ENCODE measurements at places on chromosomes 5 and 9. TPM values are rescaled to one million over a fixed set of nuclear protein-coding genes. Genes with fewer than 3 reads are reported as not detected.

Gene INSYN2B
- not detected for total RNA-seq

Gene CTSV
- total RNA-seq = 6.5 TPM

Gene IL5
- not detected for total RNA-seq

Gene FAM153A
- total RNA-seq = not detected

Gene FAM169A
- not detected for total RNA-seq

Gene ORM1
- total RNA-seq = not detected

Gene KLHL3
- total RNA-seq = 0.67 TPM

Gene LECT2
- not detected for total RNA-seq

Gene PLPP7
- not detected for total RNA-seq

Gene PDZD2
- not detected for total RNA-seq

Gene ADAMTS13
- total RNA-seq = 0.34 TPM

GRCh38 chr5:73445665-73446630 lies 2.6 kb downstream of the FOXD1 start:
- DNase-seq = no peak

- DNase-seq = no peak
Measured at GRCh38 chr5:120152472-120152871, 311.6 kb upstream of the PRR16 start.

DNA sequence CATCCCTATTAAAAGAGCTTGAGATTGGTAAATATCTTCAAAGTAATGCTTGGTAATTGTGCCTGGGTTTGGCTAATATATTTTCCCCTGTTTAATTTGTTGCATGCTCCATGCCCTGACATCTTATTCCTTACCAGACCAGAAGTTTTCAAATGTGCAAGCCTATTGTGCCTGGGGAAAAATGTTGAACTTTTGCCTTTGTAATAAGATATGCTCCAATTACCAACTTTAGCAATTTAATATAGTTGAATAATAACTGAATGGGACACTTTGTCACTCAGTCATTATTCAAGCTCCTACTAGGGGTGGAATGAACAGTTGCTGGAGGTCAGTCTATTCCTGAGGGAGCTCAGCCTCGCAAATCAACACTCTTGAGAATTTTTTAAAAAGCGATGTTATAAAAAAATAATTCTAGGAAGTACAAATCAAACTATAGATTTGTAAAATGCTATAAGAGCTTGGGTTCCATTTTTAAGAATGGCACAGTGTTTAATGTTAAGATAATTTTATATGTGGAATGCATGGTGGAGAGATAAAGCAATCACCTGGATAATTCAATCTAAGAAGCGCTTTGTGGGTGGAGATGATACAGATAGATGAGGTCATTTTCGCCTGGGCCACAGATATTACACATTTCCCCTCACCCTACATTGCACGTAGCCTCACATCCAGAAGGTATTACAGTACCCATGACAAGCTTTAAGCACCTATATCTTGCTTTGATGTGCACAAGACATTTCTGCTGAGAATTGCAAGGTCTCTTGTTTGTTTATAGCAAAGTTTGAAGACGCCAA lies 231.8 kb downstream of the PIK3R1 start:
- DNase-seq = no peak

GRCh38 chr5:142630927-142631539 lies 54.9 kb downstream of the FGF1 start:
- DNase-seq = no peak

DNA sequence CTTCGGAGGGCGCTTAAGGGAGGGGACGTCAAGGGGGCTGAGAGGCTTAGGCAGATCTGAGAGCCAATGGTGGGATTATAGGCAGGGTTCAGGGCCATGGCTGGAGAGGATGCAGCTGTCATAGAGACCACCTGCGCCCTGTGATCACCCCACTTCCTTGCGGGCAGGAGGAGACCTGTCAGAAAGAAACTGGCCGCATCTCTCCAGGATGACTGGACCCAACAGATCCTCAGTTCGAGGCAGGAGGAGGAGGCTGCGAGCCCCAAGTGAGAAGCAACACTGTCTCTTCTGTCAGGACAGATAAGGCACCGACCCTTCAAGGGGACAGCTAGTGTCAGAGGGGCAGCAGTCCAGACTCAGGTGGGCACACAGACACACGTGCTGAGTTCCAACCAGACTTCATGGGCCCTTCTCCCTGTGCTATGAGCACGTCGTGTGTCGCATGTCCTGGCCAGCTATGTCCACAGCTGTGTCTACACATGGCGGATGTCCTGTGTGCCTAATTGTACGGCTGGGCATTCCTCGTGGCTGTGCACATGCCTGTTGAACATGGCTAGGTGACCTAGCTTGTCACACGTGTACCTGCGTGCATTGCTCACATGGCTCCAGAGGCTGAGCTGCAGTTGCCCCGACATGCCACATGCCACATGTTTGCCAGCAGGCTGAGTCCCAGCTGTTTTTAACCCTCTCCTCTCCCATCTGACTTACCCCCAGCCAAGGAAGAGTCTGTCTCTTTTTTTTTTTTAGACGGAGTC lies 583 bp upstream of the AQP3 start:
- no peak for DNase-seq

- DNase-seq = no peak
Measured at GRCh38 chr5:79850941-79851340, 140.1 kb downstream of the MTX3 start.

DNA sequence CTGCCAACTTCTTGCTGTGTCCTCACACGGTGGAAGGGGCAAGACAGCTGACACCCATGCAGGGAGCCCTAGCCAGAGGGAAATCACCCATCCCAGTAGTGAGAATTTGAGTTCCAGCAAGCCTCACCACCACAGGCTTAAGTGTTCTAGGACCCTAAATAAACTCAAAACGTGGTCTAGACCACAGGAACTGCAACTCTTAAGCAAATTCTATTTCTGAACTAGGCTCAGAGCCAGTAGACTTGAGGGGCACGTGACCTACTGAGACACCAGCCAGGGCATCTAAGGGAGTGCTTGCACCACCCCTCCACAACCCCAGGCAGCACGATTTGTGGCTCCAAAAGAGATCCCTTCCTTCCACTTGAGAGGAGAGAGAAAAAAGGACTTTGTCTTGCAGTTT lies 96.0 kb upstream of the PHF24 start:
- DNase-seq = no peak

GRCh38 chr5:95941756-95942155 lies 19.9 kb downstream of the ELL2 start:
- no peak for DNase-seq

DNA sequence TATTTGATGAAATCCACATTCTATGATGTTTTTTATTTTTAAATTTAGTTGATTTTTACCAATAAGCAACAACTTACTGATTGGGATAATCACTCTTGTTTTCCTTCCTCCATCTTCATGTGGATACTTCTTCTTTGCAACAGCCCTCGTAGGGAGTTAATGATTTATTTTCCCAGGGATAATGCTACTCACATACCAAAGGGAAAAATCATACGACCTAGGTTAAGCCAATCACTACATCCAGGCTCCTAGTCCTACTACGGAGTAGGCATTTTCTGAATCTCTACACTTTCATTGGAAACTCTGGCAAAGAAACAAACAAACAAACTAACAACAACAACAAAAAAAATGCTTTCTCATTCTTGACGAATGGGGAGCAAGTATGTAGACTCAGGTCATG lies 663.4 kb downstream of the PTPRD start:
- no peak for DNase-seq

DNA sequence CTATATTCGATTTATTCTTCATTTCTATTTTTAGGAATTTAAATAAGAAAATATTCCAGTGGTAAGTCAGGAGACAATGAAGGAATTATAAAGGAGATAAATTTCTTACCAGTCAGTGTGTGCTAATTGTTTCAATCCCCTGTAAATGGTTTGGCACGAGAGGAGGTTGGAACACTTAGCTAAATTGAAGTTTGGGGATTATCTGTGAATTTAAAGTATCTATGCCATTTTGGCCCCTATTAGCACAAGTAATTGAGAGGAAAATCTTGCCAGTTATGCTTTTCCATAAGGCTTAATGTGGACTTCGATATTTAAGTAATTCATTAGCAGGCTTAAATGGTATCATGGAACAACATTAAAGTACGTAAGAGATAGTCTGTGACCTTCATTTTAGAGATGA lies 860.8 kb downstream of the PTPRD start:
- DNase-seq = no peak

- no peak for DNase-seq
Measured at GRCh38 chr5:180391276-180391675, 38.1 kb upstream of the GFPT2 start.

DNA sequence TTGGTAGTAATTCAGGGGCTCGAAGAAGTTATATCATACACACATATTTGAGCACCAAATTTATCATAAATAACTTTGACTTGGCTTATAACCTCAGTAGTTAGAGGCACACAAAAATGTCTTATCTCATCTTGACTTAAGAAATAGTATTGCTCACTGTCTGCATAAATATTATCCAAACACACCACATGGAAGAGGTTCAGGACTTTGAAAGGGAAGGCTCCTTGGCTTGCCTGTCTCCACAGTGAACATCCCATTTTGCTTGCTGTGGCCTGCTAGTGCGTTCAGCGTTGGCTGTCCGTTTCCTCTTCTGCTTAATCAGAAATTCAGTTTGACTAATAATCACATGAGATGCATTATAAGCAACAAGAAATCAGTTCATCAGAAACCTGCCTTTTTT lies 13.9 kb downstream of the GRXCR2 start:
- no peak for DNase-seq

GRCh38 chr9:37922363-37923117 lies 18.6 kb upstream of the SLC25A51 start:
- DNase-seq = no peak

DNA sequence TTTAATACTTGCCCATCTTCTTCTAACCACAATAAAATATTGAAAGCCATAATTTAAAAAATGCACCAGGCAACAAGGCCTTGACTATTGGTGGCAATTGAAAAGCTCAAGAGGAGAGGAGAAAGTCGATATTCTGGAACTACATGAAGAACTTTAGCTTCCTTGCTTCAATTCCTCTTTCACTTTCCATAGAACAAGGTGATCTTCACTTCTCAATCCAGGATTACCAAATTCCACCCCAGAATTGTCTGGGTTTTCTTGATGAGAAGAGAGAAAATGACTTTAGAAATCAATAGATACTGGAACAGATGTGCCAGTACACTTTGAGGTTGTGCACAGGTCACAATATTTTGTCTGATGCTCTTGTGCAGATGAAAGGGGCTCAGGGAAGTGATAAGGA lies 52.2 kb downstream of the PTCD2 start:
- DNase-seq = no peak

DNA sequence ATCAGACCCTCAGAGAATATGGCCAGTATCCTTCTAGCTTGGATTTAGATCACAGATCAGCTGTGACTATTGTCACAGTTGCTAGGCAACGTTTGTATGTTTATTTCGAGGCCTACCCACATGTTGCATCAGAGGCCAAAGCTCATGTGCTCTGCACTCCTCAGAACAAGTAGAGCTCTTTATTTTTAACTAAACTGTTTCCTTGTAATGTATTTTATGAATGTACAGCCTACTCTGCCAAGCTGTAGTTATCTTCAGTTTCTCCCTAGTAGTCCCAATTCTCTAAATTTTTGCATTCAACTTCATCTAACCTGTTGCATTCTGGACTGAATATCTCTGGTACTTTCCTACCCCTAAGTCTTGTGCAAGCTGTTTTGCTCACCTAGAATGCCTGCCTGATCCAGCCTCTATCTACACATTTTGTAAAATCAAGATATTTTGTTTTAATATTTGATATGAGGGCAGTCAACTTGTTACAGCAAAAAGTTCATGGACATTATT lies 52.8 kb downstream of the CAST start:
- peak; percentile 73 for DNase-seq

- DNase-seq = no peak
Measured at GRCh38 chr9:83154821-83155220, 91.9 kb upstream of the RASEF start.

GRCh38 chr9:73023025-73023541 lies 70.2 kb upstream of the ALDH1A1 start:
- DNase-seq = peak; percentile 66

DNA sequence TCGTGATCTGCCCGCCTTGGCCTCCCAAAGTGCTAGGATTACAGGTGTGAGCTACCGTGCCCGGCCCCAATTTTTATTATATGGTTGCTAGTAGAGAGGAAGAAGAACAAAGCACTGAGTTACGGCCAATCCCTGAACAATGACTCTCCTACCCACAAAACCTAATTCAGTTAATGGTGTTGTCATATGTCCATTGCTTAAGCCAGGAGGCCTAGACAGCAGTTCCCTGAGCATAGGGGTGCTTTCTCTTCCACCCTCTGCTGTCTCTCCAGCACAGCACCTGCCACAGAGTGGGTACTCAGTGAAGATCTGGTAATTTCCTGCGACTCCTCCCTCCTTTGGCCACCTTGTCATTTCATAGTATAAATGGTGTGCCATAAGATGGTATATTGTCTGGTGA lies 21.4 kb upstream of the LTC4S start:
- no peak for DNase-seq

DNA sequence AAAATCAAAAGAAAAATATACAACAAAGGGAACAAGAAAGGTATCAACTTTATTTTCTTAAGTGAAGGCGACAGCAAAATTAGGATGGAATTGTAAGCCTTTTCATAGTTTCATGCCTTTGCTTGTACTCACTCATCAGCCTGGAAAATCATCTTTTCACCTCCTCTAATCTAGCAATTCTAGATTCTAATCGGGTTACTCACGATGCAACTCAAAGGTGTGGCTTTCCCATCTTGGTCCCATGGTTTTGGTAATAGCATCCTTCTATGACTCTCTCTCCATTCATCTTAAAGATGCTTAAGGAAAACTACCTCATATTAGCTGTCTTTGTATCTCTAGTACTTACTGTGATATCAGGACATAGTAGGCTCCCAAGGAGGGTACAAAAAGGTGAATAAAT lies 30.5 kb downstream of the DNAH5 start:
- no peak for DNase-seq

- DNase-seq = no peak
Measured at GRCh38 chr9:89519366-89519805, 21.5 kb upstream of the SEMA4D start.

GRCh38 chr9:81072758-81073157 lies 616.6 kb downstream of the TLE1 start:
- no peak for DNase-seq

DNA sequence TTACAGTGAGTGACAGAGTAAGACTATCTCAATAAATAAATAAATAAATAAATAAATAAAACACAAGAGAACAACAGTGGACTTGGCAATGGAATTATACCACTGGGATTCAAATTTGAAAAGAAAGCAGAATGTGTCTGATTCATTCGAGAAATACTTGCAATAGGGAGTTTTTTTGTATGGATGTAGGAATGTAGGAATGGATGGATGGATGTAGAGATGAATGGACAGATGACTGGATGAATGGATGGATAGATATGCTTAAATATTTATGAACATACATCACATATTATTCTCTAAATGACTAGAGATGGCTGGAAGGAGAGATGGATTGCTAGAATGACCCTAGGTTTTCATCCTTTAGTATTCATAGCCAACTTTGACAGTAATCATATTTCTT lies 22.0 kb upstream of the CEMIP2 start:
- DNase-seq = no peak

GRCh38 chr9:32385152-32385884 lies 875 bp downstream of the ACO1 start:
- DNase-seq = peak; percentile 45

GRCh38 chr5:171750311-171750788 lies 35.3 kb upstream of the SMIM23 start:
- peak; percentile 58 for DNase-seq
